SK-N-DZ (cell line): ENCODE measurements at places on chromosomes 6 and 20.

DNA sequence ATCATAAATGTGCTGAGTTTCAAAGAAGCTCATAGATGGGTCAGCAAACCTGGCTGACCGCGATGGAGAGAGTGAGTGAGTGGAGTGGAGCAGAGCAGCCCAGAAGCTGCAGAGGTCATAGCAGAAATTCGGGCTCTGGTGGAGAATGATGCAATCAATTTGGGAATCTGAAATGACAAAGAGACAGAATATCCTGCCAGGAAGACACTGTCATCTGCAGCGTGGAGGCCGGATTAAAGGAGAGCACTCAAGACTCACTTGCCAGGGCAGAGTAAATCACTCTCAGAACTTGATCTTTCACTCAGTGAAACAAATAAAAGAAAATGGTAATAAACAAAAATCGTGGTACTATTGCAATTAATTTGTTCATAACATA is 109.6 kb upstream of the RREB1 start:
- DNase-seq = no peak

DNA sequence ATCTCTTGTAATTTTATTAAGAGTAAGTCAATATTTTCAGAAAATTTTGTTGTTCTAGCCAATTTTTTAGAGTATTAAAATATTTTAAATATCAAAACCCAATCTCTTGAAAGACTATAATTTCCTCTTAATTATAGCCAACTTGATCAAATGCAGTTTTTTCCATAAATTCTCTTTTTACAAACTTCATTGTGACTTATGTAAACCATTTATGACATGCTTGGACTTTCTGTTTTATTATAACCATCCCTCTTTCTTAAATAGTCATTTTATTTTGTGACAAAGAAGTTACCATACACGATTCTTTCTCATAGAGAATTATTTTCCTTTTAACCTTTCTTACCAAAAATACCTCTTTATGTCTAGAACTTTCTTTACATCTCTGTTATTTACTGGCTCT is 1075.5 kb downstream of the KHDRBS2 start:
- no peak for DNase-seq

DNA sequence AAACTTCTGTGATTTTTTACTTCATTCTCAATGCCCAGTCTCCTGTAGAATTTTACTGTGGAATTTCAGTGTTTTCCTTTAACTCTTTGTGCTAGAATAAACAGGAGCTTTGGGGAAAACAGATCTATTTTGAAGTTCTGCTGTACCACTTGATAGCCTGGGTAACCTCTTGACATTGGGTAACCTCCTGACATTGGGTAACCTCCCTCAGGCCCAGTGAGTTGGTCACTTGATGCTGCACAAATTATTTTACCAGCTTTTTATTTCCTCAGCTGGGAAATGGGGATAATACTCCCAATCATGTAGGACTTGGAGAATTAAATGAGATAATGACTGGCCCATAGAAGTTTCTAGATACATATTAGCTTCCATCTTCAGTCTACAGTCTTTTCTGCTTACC is 137.3 kb upstream of the TOP1 start:
- DNase-seq = no peak

DNA sequence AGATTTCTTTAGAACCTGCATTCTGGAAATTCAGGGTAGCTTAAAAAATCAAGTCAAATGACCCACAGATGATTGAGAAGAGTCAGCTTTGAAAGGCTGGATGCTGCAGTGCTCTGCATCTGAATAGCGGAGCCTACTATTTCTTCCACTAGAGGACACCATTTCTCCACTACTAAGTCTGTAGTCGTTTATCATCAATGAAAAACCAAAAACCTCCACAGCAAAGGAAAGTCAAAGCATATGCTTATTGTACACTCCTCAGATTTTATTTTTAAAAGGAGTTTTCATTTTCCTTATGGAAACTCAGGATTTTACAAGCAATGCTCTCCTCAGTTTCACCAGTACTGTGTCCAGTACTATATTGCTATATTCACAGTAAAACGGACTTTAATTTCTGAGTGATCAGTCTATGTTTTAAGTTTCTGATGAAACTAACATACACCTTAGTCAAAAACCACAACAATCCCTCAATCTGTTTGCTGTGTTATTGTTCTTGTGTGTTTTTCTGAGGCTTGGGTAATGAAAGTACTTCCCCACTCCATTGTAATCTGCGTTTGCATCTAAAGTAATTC is 50.5 kb upstream of the ENPP5 start:
- no peak for DNase-seq

GRCh38 chr6:11056871-11057270 is 12.8 kb upstream of the ELOVL2 start:
- no peak for DNase-seq

GRCh38 chr20:48703107-48703506 is 124.7 kb downstream of the PREX1 start:
- no peak for DNase-seq

DNA sequence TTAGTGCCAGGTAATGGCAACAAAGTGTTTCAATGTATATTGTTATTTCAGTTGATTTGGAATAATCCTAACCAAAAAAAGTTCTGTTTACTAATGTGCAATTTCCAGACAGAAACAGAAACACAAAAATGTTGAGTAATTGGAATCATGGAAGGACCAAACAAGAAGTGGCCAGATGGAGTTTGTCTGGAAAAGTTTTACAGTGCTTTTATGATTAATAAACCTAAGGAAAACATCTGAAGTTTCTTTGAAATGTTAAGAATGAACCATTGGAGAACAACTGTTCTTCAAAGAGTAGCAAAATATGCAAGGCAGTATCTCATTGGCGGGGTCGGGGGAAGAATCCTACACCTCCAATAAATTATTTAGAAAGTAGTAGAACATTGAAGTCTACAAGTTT is 19.0 kb upstream of the FILIP1 start:
- no peak for DNase-seq

DNA sequence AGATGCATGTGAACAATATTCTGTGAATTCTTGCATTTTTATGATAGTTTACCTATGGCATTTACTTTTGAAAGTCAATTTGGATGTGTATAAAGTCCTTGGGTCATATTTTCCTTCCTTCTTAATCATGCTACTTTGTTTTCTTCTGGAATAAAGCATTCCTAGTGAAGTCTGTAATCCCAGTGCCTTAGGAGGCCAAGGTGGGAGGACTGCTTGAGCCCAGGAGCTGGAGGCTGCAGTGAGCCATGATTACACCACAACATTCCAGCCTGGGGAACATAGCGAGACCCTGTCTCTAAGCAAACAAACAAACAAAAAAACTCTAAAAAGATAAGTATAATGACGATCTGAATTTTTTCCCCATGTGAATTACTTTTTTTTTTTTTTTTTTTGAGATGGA is 69.7 kb upstream of the SYNCRIP start:
- DNase-seq = no peak
